Endothelial cell of umbilical vein (primary cell): ENCODE measurements at places on chromosomes 12 and 14.

DNA sequence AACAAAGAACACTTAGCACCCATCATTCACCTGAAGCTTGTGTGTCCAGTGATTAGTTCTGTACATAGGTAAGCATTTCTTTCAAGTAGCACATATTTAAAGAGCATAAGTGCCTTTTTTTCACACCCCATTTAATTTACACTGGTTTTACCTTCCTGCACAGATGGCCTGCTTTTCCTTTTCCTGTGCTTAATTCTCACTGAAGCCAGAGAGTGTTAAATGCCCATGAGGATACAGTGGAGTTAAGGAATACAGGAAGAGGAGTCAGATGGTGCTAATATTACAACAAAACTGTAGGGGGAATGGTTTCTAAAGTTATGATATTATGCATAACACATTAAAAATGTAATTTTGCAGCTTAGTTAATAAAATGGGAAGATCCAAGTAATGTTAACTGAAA, 31.0 kb upstream of the SLC38A1 start:
- peak; percentile 48 for DNase-seq

DNA sequence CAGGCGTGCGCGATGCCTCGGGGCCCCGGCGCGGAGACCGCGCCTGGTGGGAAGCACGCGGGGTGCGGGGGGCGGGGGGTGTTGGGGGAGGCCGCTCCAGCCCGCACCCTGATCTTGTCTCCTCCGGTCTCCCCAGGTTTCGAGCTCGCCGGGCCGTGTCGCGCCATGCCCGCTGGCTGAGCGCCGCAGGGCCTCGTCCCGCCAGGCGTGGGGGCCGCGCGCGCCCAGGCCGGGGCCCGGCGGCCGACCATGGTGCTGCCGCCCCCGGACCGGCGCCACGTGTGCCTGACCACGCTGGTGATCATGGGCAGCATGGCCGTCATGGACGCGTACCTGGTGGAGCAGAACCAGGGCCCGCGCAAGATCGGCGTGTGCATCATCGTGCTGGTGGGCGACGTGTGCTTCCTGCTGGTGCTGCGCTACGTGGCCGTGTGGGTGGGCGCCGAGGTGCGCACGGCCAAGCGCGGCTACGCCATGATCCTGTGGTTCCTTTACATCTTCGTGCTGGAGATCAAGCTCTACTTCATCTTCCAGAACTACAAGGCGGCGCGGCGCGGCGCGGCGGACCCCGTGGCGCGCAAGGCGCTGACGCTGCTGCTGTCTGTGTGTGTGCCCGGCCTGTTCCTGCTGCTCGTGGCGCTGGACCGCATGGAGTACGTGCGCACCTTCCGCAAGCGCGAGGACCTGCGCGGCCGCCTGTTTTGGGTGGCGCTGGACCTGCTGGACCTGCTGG, 2.4 kb downstream of the TMEM121 start:
- peak; percentile 25 for DNase-seq

GRCh38 chr14:96408608-96409007, 16.7 kb downstream of the AK7 start:
- DNase-seq: no peak

GRCh38 chr12:49933796-49934195, 16.7 kb upstream of the AQP2 start:
- no peak for DNase-seq

GRCh38 chr14:94144765-94145164, 15.4 kb upstream of the IFI27L2 start:
- no peak for DNase-seq

- peak; percentile 84 for DNase-seq
Measured at GRCh38 chr12:94676031-94676641, 25.8 kb upstream of the TMCC3 start.

DNA sequence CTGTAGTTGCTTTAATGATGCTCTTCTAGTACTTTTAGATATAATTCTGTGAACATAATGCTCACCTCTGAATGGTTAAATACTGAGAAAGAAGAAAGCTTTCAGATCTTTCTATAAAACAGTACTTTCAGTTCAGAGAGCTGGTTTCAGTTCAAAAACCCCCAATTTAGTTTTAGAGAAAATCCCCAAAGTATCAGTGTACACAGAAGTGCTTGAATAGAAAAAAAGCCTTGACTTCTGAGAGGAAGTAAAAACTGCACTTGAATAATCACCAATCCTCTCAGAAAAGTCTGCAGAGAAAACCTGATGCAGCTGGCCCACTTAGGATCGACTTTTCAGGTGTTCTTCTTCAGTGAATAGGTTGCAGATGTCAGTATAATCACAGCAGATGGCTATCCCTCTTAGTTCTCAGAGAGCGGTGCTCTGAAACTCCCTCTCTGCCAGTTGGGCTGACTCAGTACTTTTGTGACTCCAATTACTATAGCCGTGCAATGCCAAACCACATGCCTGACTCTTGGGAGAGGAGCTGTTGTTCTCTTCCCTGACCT, 616.3 kb downstream of the LRFN5 start:
- no peak for DNase-seq

DNA sequence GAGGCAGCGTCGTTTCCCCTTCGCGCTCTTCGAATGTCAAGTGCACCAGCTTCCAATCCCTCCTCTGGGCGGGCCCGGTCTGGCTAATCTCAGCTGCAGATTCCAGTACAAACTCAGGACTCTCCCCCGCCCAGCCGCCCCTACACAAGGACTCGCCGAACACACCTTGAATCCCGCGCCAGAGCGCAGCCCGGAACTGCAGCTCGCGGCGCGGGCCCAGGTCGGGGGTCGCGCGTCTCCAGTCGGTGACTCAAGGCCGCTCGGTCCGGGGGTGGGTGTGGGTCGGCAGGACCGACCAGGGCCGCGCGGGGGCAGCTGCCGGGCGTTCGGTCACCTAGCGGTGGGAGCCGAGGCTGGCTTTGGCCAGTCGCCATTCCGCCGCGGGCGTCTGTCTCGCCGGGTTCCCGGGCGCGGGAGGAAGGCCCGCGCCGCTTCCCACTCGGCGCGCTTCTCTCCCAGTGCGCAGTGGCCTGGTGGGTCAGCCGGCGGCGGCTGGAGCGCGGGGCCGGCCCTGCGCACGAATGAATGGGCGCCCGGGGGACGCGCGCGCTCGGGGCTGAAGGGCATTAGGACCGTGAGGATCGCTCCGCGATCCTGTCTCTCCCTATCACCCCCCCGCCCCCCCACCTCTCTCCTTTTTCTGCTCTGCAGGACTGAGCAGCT, at the start of gene GALNT16:
TSS of gene GALNT16 (plus strand) at position 632 of the 663 bp plus-strand sequence. CDS start 133 bp downstream, outside the sequence.
- DNase-seq: peak; percentile 22

DNA sequence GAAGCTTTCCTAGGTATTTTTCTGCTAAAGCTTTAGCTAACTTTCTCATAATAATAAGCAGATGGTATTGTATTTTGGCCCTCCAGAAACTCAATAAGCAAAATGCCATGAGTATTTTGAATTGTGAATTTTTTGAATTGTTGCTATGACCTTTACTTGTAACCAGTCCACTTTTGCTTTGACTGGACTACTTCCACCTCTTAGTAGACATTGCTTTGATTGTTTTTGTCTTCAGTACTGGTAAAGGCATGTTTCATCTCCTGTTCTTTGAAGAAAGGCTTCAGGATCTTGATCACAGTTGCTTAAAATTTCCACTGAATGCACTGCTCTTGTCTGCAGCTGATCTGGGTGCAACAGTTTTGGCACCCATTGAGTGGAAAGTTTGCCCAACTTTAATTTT, 102.3 kb downstream of the TRMT5 start:
- DNase-seq: no peak

DNA sequence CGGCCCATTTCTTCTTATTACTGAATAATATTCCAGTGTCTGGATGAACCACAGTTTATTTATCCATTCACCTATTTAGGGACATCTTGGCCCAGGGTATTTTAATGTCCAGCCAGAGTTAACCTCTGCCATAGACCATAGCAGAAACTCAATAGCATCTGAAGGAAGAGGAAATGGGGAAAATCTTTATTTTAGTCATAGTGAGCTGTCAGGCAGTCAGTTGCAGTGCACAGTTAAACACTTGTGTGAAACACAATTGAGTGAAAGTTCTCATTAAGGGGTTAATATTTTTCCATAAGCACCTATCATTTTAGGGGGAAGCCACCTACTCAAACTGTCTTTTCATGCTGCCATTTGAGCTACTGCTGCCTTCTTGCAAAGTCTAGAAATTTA, 197.3 kb upstream of the PPFIA2 start:
- no peak for DNase-seq

DNA sequence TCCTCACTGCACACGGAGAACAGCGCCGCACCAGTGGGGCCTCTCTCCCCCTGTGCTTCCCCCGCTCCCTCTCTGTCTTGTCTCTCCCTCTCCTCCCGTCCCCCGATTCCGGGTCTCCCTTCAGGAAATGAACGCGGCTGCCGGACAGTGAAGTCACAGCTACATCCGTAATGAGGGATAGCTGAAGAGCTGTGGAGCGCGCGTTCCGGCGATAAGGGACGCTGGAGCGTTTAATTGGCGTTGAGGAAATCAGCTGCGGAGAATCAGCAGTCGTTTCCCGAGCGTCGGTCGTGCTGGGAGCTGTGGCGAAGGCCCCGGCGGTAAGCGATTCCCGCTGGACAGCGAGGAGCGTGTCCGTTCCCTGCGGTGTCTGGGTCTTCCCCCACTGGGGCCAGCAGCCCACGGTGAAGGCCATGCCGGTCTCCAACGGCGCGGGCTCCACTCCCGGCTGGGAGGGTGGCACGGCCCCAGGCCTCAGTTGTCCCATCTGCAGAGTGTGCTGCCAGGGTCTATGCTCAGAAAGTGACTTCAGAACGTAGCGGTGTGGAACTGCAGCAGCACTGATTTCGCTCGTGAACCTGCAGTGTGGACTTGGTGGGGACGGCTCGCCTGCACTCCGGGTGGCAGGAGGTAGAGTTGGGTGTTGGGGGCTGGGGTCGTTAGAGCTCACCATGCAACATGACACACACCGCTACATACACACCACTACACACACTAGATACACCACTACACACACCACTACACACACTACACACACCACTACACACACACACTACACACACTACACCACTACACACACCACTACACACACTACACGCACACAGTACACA, 10.9 kb downstream of the NOC4L start:
- no peak for DNase-seq

GRCh38 chr12:58916921-58917511, 3.3 kb downstream of the LRIG3 start:
- peak; percentile 82 for DNase-seq

GRCh38 chr12:80168936-80169335, 69.6 kb downstream of the OTOGL start:
- no peak for DNase-seq

- DNase-seq: no peak
Measured at GRCh38 chr12:103282124-103282523, 213.6 kb downstream of the C12orf42 start.

GRCh38 chr12:19234981-19235871, 105.7 kb downstream of the PLEKHA5 start:
- peak; percentile 31 for DNase-seq

- no peak for DNase-seq
Measured at GRCh38 chr12:13251521-13251920, 55.0 kb downstream of the EMP1 start.

DNA sequence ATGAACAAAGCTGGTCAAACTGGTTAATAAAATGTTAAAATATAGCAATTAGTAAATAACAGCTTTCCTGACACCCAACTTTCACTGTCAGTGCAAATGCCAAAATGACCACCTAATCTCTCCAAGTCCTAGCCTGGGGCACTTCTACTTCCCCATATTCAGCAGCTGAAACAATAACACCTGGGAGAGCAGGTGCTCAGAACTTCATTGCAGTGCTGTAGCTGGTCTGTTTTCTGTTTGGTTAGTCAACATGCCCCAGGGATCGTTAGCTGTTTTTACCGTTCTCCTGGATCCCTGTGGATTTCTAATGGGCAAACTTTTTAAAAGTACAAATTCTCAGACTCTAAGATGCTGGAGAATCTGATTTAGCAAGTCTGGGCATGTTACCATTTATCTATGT, 759.7 kb downstream of the GALC start:
- no peak for DNase-seq

DNA sequence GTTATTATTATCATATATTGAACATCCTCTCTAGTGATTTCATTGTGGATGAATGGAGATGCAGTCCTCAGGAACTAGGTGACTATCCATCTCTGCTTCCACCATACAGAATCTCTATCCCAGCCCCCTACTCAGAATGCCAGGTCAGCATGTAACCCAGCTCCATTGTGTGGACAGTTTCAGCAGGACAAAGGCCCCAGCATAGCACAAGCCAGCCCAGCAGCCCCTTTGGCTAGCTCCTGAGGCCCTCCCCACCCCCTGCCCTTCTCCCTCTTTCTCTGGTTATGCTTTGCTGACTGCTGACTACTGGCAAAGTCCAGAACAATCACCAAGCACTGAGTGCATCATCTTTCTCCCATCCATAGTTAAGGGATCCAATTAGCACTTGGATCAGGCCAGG, 5.8 kb upstream of the SPRYD4 start:
- no peak for DNase-seq

DNA sequence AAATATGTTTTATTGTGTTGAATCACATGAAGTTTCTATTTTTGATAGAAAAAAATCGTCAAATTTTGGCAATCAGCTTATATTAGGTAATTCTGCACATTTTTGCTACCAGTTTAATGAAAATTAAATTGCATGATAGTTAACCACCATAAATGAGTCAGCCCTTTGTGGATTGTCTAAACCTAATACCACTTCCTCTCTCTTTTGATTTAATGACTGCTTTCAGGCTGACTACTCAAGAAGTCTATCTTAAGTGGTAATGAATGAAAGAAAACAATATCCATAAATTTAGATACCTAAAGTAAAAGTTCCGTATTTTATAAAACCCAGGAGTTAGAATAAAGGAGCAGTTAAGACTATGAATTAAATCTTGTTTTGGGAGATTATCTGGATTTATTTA, 450.5 kb downstream of the TMEM117 start:
- DNase-seq: peak; percentile 1

- peak; percentile 39 for DNase-seq
Measured at GRCh38 chr14:75941030-75941429, 40.8 kb downstream of the TGFB3 start.

GRCh38 chr12:20420557-20420956, 52.2 kb downstream of the PDE3A start:
- no peak for DNase-seq

DNA sequence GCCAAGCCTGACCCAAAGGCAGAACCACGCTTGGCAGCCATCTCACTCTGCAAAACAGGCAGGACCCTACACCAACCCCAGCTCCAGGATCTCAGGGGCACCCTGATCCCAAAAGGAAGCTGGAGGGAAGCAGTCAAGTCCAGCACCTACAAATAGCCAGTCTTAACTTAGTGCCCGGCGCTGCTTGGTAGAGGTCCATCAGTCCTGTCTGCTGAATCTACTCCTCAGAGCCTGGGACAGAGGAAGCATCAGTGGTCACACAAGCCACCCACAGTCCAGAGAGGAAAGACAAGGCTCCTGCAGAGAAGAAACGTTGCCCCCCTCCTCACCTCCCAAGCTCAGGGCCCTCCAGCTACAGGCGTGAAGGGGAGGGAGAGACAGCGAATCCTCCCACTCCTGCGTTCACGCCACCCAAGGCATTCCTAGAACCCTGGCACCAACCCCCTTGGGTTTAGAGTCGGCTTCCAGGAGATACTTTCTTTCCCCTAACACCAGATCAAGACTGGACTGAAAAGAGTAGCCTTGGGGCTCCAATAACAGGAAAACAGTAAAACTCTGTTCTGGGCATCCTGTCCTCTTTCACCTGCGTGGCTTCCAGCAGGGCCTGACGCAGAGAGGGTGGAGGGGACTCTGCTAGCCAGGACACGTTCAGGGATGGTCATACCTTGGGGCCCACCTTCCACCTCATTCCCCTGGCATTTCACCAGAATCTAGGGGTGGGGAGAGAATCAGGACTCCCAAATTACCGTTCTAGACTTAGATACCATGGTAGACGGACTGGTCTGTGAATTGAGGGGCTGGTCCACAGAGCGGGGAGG, 1.2 kb downstream of the PXN start:
- no peak for DNase-seq

- DNase-seq: no peak
Measured at GRCh38 chr12:40820794-40821484, 128.7 kb downstream of the CNTN1 start.
